Ecto neural progenitor cell (in vitro differentiated cells): ENCODE measurements at places on chromosomes 16 and 17.

GRCh38 chr16:70267516-70267915 lies 15.8 kb upstream of the EXOSC6 start:
- DNase-seq: peak; percentile 63

DNA sequence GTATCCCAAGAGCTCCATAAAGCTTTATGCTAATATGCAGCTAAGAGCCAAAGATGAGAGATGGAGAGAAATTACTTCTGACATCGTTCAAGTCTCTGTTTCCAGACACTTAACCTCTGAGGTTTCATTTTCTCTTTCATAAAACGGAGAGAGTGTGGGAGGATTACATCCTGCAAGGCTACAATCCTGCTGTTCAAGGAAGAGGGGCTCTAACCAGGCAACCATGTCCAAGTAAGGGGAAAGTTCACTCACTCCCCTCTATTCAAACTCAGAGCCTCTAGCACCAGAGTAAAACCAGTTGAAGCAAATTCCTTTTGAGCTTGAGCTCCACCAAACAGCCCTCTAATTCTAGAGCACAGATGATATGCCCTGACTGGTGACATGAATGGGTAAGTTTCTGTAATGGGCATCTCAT lies 397.4 kb downstream of the NPIPA8 start:
- DNase-seq: no peak

- no peak for DNase-seq
Measured at GRCh38 chr17:34886831-34887230, 74.4 kb downstream of the CCT6B start.

DNA sequence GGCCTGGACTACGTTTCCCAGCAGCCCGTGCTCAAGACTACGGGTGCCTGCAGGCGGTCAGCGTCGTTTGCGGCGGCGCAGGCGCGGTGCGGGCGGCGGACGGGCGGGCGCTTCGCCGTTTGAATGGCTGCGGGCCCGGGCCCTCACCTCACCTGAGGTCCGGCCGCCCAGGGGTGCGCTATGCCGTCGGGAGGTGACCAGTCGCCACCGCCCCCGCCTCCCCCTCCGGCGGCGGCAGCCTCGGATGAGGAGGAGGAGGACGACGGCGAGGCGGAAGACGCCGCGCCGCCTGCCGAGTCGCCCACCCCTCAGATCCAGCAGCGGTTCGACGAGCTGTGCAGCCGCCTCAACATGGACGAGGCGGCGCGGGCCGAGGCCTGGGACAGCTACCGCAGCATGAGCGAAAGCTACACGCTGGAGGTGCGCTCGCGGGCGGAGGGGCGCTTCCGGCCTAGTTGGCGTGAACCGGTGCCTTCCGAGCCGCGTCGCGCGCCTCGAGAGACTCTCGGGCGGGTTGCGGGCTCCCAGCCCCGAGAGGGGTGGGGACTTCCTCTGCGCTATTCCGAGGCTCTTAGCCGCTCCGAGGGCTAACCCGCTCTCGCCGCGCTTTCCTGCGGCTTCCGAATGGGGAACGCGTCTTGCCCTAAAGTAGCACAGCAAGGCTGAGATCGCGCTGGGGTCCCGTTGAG lies at the start of gene RBL2:
Gene RBL2, plus strand, starts transcription at position 95 of the 689 bp plus-strand sequence. Its CDS starts 86 bp downstream, at position 181.
- DNase-seq: peak; percentile 90

DNA sequence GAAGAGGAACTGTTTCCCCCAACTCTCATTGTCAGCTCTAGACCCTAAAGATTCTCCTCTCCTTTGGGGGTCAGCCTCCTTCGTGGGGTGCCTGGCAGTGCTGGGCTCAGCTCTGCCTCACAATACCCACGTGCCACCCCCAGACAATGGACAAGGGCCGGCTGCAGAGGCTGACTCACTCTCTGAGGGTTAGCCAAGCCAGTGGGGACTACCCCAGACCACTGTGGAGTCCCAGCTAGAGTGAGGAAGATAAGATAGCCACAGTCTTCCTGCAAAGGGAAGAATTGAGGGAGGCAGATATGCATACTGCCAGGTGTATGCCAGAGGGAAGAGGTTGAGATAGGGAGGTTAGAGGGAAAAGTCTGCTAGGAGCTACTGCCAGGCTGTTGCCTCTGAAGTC lies 13.5 kb upstream of the MTMR4 start:
- DNase-seq: no peak
